ENCODE measurements at places on chromosomes 11 and 22.

DNA sequence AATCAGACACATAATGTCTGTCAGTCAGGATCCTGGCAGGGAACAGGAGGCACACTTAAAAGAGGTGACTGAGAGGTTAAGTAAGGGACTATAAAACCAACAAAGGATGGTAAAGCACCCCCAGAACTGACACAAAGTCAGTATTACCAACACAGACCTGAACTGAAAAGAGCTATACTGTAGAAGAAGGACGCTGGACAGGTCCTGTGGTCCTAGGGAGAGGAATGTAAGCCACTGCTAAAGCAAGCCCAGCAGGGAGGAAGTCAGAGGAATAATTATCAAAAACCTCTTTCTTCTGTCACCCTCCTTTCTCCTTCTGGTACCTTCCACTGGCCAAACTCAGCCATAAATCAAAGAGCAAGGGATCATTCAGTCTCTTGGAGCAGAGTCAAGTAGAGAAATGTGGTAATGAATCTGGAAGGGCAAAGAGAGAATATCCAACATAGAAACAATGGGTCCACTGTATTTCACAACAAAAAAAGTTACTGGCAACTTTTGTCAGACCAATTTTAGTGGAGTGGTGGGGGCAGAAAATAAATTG lies 33.4 kb upstream of the ANGPTL5 start:
- DNase-seq: no peak

DNA sequence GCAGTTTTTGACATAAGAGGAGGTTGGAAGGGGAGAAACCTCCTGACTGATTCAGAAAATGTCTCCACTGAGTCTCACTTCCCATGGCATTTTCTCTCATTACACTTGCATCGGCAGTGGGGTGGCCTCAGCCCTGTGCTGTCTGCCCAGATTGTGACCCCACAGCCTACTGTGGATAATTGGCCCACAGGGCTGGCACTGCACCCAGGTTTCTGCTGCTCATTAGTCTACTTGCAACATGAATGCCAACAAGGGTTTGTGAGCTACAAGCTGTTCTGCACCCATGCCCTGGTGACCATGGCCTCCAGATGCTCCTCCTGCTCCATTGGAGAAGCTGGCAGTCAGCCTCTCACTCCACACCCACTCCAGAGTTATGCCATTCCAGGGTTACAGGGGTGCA lies 296.0 kb downstream of the CTTN start:
- no peak for DNase-seq

- no peak for DNase-seq
These were observed 105.6 kb upstream of the TBCEL start for GRCh38 chr11:120918257-120918656.

DNA sequence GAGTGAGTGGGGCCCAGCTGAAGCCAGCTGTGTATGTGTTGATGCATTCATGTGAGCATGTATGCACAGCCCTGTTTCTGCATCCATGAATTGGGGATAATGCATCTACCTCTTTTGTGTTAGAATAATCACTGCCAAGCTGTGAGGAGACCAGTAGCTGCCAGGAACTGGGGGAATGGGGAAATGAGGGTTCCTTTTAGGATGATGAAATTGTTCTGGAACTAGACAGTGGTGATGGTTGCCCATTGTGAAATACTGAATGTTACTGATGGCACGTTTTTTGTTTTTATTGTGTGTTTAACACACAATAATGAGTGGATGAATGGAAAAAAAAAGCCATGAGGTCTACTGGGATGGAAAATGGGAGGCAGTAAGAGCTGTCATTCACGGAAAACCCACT lies 45.3 kb upstream of the WNT11 start:
- DNase-seq: no peak

DNA sequence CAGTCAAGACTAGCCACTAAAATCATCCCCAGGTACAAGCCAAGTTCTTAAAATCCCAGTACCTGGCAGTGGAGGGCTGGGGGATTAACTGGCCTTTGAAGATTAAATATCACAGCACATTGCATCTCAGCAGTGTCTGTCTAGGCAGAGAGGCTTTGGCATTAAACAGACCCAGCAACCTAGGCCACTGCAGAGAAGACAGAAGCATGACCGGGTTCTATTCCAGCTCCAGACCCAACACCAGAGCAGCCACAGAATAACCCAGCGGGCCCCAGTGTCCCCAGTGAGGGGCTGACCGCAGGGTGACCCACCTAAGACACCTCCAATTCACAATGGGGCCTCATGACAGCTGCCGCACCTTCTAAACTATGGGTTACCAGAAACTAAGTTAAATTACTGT lies 88.2 kb downstream of the SHANK2 start:
- DNase-seq: no peak

- no peak for DNase-seq
These were observed 469 bp downstream of the ZBED5 start for GRCh38 chr11:10857459-10857708.
